T-helper 17 cell (primary cell): ENCODE measurements at places on chromosomes 2 and 18.

DNA sequence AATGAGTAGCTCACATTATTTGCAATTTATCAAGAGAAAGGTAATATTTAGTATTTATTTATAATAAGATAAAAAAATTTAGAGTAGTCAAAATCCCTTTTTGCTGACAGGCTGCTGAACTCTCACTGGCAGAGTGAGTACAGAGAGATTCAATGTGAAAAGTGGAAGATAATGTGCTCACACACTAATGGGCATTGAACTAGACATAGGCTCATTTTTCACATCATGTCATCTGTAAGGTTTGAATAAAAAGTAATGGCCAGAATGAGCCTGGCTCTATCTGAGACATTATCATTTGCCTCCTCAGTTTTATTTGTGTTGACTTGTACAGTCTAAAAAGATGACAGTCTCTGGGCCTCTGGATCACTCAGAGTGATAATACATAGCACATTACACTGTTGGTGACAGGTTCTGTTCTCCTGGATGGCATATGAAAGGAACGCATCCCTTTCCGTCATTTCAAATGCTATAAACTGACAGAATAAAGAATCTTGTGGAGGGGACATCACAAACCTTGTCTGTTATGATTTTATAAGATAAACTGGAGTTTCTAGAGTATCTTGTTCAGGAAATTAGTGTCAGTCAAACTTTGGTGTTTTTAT is 812.9 kb downstream of the NR4A2 start:
- DNase-seq: no peak

- no peak for DNase-seq
Measured at GRCh38 chr2:180983468-180984242, 3.2 kb downstream of the UBE2E3 start.

- DNase-seq: no peak
Measured at GRCh38 chr2:39164089-39164488, 43.2 kb upstream of the SOS1 start.

DNA sequence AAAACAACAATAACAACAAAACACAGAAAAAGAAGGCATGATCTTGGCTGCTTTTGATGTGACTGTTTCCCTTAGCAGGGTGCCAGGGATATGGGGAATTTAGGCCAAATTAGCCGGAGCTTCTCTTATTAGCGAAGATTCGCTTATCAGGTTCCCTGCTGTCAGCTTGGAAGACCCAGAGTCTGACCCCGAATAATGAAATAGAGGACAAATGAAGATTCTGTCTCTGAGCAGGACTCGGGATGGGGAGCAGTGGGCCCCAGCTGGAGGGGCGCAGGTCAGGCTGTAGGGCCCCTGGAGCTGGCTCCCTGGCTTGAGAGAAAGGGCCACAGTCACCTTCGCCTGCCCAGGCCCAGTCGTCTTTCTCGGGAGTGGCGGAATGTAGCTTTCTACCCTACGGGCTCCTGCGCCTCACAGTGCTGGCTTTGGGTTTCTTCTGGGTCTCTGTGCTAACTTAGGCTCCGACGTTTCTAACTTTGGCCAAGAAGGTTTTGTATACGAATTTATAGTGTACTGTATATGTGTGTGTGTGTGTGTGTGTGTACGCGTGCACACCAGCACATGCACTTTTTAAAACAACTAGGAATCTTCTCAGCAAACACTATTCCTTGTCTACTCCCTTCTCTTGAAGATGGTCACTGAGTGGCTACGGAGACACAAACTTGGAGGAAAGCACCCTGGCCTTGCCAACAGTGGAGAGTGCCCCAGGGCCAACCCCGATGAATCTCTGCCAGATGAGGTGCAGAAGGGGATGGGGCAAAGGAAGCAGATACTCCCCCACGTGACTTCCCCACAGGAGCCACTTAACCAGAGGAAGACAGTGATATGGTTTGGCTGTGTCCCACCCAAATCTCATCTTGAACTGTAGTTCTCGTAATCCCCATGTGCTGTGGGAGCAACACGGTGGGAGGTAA is 195.6 kb upstream of the COPS8 start:
- no peak for DNase-seq

DNA sequence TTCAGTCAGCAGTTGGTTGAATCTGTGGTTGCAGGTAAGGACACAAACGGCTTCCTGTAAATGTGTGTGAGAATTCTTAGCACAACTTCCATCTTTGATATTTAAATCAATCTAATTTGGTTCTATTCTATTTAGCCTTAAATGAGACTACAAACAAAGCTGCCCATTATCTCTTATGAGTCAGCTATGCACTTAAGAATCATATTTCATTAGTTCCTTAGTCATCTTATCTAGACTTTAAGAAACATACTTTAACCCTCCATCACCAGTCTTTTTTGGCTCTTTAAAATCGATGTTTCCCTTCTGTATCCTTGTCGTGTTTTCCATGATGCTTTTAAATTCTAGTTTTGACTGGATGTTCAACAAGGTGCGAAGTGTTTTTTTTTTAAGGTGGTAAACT is 114.4 kb upstream of the TMEM200C start:
- DNase-seq: no peak

GRCh38 chr2:219071131-219071816 is 10.6 kb upstream of the IHH start:
- no peak for DNase-seq

GRCh38 chr2:209495855-209496585 is 72.2 kb downstream of the MAP2 start:
- no peak for DNase-seq

DNA sequence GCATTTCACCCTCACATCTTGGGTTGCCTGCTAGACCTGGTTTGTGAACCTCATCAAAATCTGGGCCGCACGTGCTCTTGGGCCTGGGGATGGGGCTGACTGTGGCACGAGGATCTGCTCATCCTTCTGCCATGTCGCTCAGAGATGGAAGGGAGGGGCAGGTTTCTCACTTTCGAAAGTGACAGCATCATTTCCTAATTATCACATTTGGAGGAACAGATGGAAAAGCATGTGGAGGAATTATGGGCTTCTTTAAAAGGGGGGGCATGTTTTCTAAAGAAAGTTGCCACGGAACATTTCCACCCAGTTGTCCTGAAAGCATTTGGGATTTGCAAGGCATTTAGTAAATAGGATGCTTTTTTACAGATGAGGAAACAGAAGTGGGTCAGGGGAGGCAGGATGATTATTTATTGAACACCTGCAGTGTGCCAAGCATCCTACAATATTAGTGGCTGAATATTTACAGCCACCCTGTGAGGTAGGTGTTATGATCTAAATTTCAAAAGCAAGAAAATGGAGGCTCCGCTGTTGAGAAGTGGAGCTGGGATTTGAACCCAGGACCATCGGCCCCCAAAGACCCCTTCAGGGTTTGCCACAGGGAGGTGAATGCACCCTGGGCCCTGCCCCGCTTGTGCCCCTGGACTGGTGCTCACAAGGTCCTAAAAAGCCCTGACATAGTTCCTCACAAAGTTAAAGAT is 104.2 kb upstream of the MYCN start:
- DNase-seq: no peak

GRCh38 chr2:26559044-26559405 is 81.1 kb upstream of the OTOF start:
- DNase-seq: no peak

DNA sequence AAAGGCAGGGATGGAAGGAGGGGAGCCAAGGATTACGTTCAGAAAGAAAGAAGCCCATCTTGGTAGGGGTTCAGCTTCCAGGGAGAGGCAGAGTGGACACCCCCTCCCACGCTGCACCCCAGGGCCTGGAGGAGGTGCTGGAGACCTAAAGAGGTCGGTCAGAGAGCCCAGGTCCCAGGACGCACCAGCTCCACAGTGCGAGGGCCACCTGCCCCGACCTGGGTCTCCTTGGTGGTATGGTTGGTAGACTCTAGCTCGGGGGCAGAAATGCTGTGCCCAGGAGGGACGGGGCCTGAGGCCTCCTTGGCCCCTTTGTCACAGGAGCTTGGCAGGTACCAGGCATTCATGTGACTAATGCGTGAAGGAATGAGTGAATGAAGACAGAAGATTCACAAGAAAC is 87.1 kb upstream of the RAB6C start:
- no peak for DNase-seq

GRCh38 chr2:10977621-10978020 is 65.9 kb downstream of the KCNF1 start:
- DNase-seq: no peak
